Osteoblast (primary cell): ENCODE measurements at places on chromosomes 3 and 15. TPM values are rescaled to one million over a fixed set of nuclear protein-coding genes. Genes with fewer than 3 reads are reported as not detected.

CHRNA5 gene
- 0.29 and 0.36 TPM in 2 replicates for total RNA-seq

MYZAP gene
- under 0.01 TPM in 1 of 2 replicates, not detected in the other for total RNA-seq

NANOGP8 gene
- under 0.01 and 1.2 TPM in 2 replicates for total RNA-seq

SAMD7 gene
- not detected in 2 replicates for total RNA-seq

PEAK1 gene
- total RNA-seq: 128 and 133 TPM in 2 replicates
